Breast epithelium (tissue), 4 donors: ENCODE measurements at places on chromosomes 2 and 18.

DNA sequence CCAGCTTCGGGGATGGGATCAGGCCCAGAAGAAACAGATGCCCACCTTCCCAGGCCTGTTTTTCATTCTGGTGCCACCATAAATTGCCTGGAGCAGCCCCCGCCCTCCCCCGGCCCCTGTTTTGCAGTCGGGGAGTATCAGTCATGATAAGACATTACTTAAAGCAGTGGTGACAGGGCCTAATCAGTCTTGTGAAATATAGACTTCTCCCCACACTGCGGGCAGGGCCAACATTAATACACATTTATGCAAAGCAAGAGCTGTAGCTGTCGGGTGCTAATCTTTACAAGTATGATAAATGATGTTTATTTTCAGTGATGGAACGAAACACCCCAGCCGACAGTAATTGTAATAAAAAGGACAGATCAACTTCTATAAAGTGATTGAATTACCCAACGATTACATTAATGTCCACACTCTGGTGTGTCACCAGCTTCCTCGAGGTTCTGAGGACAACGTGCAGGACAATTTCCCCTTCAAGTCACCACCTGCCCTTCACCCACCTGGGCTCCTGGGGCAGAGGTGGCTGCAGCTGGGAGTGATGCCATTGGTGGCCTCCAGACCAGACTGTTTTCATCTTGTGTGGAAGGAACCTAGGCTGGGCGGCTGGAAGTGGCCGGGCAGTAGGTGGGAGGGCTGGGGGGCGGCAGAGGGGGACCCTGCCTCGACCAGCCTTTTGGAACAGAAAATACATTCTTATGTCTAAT lies 226.0 kb downstream of the TFCP2L1 start:
- no peak overlapping the region for H3K4me3 ChIP-seq
- H3K27ac ChIP-seq: no peak overlapping the region
- no peaks in the 10 kb centered on the region for H3K4me1 ChIP-seq
- H3K36me3 ChIP-seq: no peaks in the 10 kb centered on the region
- no peaks in the 10 kb centered on the region for H3K27me3 ChIP-seq
- no peak for DNase-seq

- no peak overlapping the region for H3K4me3 ChIP-seq
- no peaks in the 10 kb centered on the region for H3K4me1 ChIP-seq
- H3K27me3 ChIP-seq: no peaks in the 10 kb centered on the region
Measured at GRCh38 chr18:21826196-21826595, 85.6 kb downstream of the MIB1 start.

GRCh38 chr2:33242845-33243244 lies 233.6 kb upstream of the RASGRP3 start:
- DNase-seq: no peak
- H3K27ac ChIP-seq: no peak overlapping the region
- H3K27me3 ChIP-seq: no peaks in the 10 kb centered on the region
- no peak overlapping the region for H3K4me3 ChIP-seq
- no peaks in the 10 kb centered on the region for H3K36me3 ChIP-seq

- no peak for DNase-seq
- no peaks in the 10 kb centered on the region for H3K27me3 ChIP-seq
- no peaks in the 10 kb centered on the region for H3K36me3 ChIP-seq
- H3K4me1 ChIP-seq: no peaks in the 10 kb centered on the region
- no peak overlapping the region for H3K27ac ChIP-seq
Measured at GRCh38 chr2:143068509-143068908, 60.7 kb upstream of the ARHGAP15 start.

DNA sequence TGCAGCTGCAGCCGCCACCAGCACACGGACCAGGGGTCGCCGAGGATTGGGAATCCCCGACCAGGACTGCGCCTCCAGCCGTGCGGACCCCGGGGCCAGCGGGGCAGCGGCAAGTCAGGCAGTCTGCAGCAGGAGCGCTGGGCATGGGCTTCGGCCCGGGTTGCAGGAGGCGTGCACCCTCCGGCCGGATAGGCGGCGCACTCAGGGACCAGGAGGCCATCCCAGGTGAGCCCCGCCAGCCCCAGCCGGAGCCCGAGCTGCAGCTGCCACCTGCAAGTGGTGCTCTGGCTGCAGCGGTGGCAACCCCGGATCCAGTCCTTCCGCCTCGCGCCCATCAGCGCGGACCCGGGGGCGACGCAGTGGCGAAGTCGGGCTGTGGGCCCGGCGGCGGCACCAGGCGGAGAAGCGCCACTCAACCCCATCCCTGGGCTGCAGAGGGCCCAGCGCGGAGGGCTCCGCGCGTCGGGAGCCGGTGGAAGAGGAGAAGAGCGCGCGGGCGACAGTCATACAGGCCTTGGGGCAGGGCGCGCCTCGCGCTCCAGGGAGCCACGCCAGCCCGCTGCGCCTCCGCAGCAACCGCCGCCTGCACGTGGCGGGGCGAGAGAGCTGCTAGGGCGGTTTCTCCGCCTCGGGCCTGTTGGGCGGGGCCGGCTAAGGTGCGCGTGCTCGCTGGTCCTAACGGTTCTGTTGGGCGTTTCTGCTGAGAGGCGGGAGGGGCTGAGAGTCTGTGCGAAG lies 73.8 kb downstream of the RPIA start:
- H3K4me3 ChIP-seq: peak overlapping the region; percentile 64
- no peak for DNase-seq
- H3K27ac ChIP-seq: no peak overlapping the region
- no peaks in the 10 kb centered on the region for H3K4me1 ChIP-seq

DNA sequence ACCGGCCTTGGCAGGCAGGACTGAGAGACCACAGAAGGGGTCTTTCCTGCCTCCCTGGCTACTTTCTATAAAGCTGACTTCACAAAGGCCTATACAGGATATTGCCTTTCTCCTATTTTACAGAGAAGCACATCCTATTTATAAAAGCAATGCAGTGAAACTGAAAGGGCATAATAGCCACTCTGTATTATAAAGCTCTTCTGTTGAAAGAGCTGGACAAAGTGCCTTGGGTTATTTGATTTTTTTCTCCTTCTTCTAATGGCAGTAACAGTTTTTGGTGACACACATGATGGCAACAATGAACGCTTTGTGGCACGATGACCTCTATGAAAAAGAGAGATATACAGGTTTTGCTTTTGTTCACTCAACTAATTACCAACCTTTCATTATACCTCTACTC lies 281.1 kb downstream of the ZNF516 start:
- H3K27ac ChIP-seq: no peak overlapping the region
- H3K36me3 ChIP-seq: no peaks in the 10 kb centered on the region
- no peak overlapping the region for H3K4me3 ChIP-seq
- no peaks in the 10 kb centered on the region for H3K4me1 ChIP-seq

- H3K4me1 ChIP-seq: no peaks in the 10 kb centered on the region
- no peaks in the 10 kb centered on the region for H3K27me3 ChIP-seq
- no peak overlapping the region for H3K27ac ChIP-seq
Measured at GRCh38 chr2:5057891-5058351, 634.3 kb upstream of the SOX11 start.

DNA sequence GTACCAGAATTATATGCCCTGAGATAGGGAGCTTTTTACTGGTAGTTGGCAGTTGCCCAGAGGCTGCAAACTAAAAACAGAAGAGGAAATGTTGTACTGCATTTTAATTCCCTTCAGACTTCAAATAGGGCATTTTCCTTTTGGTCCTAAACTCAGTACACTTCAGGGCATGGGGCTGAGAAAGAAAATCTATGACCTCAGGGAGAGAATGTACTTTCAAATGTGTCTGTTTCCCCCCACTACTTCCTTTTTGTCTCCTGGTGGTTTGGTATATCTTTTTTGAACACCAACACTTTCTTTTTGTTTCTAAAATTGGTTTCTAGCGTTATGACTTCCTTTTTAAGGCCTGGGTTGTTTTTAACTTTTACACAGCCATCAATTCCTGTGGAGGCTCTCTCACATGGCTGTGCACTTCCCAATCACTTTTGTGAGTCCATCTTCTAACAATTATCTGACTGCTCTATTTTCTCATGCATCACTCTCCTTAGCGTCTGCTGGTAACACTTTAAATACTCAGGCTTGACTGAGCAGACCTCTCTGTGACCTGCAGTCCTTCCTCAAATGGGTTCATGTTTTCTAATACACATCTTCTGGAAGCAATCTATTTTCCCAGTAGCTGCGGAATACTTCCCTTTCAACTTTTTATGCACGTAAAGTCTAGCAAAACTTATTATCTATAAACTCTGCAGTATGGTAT lies 596.0 kb downstream of the LRP1B start:
- H3K27ac ChIP-seq: no peak overlapping the region
- no peak overlapping the region for H3K4me3 ChIP-seq
- H3K36me3 ChIP-seq: no peaks in the 10 kb centered on the region
- H3K27me3 ChIP-seq: no peaks in the 10 kb centered on the region
- DNase-seq: no peak
- no peaks in the 10 kb centered on the region for H3K4me1 ChIP-seq

DNA sequence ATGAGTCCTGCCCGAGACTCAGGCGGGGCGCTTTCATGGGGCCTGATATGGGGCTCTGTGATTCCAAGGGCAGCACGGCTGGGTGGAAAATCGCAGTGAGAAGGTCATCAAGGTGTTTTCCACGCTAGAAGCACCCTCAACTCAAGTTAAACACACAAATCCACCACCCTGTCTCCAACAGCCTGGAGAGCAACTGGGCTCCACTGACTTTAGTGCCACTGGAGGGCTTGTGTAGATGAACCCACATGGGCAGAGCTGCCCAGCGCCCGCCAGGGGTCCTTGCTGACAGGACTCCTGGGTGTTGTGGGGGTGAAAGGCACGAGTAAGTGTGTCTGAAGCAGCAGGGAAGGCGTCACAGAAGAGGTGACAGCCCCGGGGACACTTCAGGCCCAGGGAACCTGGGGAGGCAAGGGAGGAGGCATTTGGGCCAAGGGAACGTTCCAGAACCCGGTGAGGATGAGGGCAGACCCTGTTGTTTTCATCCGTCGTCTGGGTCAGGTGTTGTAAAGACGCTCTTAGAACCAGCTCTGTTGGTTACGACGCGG lies 51.8 kb upstream of the CTDP1 start:
- H3K27me3 ChIP-seq: peaks cover 8% of the 10 kb centered on the region
- no peaks in the 10 kb centered on the region for H3K36me3 ChIP-seq
- no peak overlapping the region for H3K4me3 ChIP-seq
- no peaks in the 10 kb centered on the region for H3K4me1 ChIP-seq

GRCh38 chr2:176175709-176176607 lies 12.5 kb upstream of the HOXD1 start:
- no peaks in the 10 kb centered on the region for H3K36me3 ChIP-seq
- peaks cover 89% of the 10 kb centered on the region for H3K27me3 ChIP-seq
- no peak for DNase-seq
- H3K4me1 ChIP-seq: no peaks in the 10 kb centered on the region
- no peak overlapping the region for H3K4me3 ChIP-seq

- no peaks in the 10 kb centered on the region for H3K36me3 ChIP-seq
- H3K27me3 ChIP-seq: no peaks in the 10 kb centered on the region
- DNase-seq: no peak
- no peak overlapping the region for H3K4me3 ChIP-seq
- no peak overlapping the region for H3K27ac ChIP-seq
- no peaks in the 10 kb centered on the region for H3K4me1 ChIP-seq
Measured at GRCh38 chr2:49490710-49491109, 336.4 kb upstream of the FSHR start.

GRCh38 chr2:157194097-157194688 lies 63.3 kb upstream of the GALNT5 start:
- no peaks in the 10 kb centered on the region for H3K27me3 ChIP-seq
- no peaks in the 10 kb centered on the region for H3K36me3 ChIP-seq
- H3K4me1 ChIP-seq: no peaks in the 10 kb centered on the region
- no peak for DNase-seq

GRCh38 chr2:171602352-171602751 lies 80.1 kb downstream of the CYBRD1 start:
- H3K4me1 ChIP-seq: no peaks in the 10 kb centered on the region
- H3K36me3 ChIP-seq: no peaks in the 10 kb centered on the region
- no peak overlapping the region for H3K4me3 ChIP-seq
- H3K27ac ChIP-seq: no peak overlapping the region

DNA sequence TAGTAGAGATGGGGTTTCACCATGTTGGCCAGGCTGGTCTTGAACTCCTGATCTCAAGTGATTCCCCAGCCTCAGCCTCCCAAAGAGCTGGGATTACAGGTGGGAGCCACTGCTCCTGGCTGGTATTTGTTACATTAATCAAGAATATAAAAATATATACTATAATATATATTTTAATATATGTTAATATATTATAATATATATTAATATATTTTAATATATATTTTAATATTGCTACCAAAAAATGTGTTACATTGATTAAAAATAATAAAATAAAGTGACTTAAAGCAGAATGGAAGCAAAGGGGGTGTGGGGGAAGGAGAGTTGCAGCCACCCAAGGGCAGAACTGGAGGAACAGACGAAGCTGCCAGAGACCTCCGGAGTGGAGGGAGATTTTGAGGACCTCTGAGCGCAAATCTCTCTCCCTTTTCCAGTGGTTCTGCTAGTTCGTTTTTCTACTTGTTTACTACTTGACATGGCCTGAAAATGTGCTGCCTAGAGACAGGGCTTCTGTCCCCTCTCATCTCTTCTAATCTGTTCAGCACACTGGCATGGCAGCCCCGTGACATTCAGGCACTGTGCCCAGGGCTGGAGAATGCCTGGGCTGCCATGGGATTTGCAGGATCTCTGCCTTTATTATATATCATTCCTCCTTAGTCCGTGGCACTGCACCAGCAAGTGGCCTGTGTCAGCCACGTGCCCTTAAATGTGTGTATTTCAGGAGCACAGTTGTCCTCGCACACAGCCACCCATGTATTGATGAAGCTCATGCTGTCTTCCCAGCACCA lies 47.9 kb upstream of the RAB12 start:
- peak overlapping the region; percentile 30 for H3K27ac ChIP-seq
- no peaks in the 10 kb centered on the region for H3K36me3 ChIP-seq
- H3K27me3 ChIP-seq: no peaks in the 10 kb centered on the region
- H3K4me1 ChIP-seq: no peaks in the 10 kb centered on the region
- no peak for DNase-seq

DNA sequence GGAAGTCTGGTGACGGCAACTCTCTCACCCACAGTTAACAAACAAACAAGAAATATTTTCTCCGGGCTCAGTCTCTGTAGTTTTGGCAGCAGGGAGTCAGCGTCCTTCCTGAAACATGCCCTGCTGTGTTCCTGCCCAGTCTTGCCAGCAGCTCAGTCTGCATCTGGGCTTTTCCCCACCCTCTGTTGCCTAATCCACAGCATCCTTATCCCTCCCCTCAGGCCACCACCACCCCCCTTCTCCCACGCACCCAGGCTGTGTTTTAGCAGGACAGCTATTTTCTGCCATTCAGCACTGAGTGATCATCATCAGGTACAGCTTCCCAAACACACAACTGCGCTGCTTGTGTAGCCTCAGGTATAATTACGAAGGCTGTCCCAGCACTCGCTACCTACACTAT lies 168.2 kb downstream of the DPP10 start:
- peak; percentile 36 for DNase-seq
- H3K27ac ChIP-seq: no peak overlapping the region
- H3K4me1 ChIP-seq: no peaks in the 10 kb centered on the region

- no peak overlapping the region for H3K4me3 ChIP-seq
- no peaks in the 10 kb centered on the region for H3K36me3 ChIP-seq
- no peaks in the 10 kb centered on the region for H3K4me1 ChIP-seq
Measured at GRCh38 chr2:12347066-12347493, 369.7 kb upstream of the TRIB2 start.

GRCh38 chr2:72263043-72263775 lies 115.5 kb upstream of the CYP26B1 start:
- no peak overlapping the region for H3K27ac ChIP-seq
- no peaks in the 10 kb centered on the region for H3K36me3 ChIP-seq
- H3K4me1 ChIP-seq: no peaks in the 10 kb centered on the region
- no peaks in the 10 kb centered on the region for H3K27me3 ChIP-seq
